CD14-positive monocyte (primary cell): ENCODE measurements at places on chromosomes 5 and 9. TPM values are rescaled to one million over a fixed set of nuclear protein-coding genes. Genes with fewer than 3 reads are reported as not detected.

DNA sequence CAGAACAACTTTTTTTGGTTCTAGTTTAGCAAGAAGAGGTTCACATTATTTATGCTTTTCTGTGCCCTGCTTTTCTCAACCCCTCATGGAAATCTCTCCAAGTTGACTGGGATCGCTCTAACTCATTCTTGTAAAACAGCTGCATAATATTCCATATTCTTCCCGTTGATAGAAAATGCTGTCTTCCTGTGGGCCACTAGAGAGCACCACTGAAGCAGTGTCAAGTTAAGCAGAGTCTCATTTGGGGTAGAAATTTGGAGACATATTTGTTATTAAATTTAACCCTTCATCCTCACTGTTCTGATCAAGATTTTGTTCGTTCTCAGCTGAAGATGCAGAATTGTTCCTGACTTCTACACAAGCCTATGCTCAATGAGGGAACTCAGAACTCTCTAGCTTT, 140.1 kb downstream of the CEMIP2 start:
- DNase-seq, result no peak

The CEMIP2 gene
- 33.2 and 58.7 TPM in 2 replicates for polyA plus RNA-seq

DNA sequence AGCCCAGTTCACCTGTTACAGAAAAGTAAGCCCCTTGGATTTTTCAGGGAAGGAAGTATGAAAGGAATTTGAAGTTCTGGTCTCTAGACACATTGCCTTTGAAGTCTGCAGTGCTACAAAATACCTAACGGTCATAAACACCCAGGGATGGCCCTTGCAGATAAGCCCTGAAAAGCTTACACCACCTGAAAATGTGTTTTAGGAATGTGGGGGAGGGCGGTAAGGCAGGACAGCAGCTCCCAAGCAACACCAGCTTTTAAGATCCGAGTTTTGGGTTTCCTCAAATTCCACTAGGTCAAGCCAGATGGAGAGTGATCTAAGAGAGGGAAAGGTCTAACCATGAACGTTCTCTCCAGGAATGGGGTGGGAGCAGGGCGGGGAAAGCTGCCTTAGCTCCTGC, 114.1 kb upstream of the PANK3 start:
- no peak for DNase-seq

The ADGRD2 gene
- polyA plus RNA-seq, result not detected

The LCN9 gene
- polyA plus RNA-seq, result not detected

The NDUFS4 gene
- polyA plus RNA-seq, result 118 TPM
